ENCODE measurements at places on chromosomes 11 and 22.

DNA sequence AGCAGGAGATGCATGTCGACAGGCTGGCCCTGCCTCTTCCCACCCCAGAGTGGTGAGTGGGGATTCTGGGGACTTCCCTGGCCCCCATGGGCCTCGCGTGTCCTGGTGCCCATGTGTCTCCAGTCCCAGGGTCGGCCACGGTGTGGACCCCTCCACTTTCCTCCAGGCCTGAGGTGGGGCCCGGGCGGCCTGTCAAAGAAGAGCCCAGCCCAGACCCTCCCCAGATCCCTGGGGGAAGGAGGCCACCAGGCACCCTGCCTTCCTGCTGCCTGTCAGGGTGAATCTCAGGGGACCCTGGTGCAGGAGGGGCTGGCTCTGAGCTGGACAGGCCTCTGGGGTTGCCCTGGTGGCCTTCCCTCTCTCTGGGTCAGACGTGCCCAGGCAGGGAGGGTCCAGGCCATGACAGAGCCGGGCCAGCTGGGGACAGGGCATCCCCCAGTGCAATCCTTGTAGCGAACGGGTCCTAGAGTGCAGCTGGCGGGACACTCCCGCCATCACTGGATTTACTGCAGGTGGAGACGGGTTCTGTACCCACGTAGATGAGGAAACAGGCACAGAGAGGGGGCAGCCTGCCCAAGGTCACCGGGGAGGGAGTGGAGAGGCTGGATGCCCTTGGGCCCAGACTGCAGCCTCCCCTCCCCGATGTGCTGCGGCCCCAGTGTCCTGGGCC lies 13.5 kb upstream of the MUC6 start:
- H3K27ac ChIP-seq: no peak overlapping the region
- H3K27me3 ChIP-seq: no peaks in the 10 kb centered on the region
- no peak overlapping the region for H3K4me3 ChIP-seq
- no peaks in the 10 kb centered on the region for H3K4me1 ChIP-seq

DNA sequence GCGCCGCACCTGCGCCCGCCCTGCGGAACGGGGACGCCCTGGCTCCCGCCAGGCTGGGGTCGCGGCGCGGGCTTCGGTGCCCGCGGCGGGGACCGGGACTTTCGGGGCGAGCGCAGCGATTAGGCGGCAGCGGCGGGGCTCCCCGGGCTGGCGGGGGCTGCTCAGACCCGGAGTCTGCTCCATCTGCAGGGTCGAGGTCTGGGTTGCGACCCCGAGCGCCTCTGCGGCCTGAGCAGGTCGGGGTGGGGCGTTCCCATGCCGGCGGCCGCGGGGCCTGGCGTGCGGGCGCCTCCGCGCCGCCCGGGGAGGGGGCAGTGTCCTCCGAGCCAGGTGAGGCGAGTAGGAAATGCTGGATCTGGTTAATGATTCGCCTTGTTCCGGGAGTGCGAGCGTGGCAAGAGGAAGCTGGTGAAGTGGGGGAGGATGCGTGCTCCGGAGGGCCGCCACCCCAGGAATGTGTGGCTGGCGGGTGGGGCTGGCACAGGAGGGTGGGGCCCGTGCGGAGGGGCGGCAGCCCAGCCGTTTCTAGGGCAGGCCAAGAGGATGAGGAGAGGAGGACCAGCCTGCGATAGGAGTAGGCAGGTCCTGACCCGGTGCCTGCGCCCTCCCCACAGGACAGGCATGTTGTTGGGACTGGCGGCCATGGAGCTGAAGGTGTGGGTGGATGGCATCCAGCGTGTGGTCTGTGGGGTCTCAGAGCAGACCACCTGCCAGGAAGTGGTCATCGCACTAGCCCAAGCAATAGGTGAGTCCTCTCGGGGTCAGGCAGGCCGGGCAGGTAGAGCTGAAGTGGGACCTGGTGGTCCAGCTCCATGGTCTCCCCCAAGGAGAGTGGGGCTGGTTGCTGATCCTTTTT lies 606 bp downstream of the RASSF7 start:
- peak overlapping the region; percentile 61 for H3K4me3 ChIP-seq
- H3K27me3 ChIP-seq: peaks cover 7% of the 10 kb centered on the region
- DNase-seq: no peak
- H3K36me3 ChIP-seq: no peaks in the 10 kb centered on the region
- H3K27ac ChIP-seq: no peak overlapping the region

GRCh38 chr11:126060757-126061171 lies 1.9 kb downstream of the CDON start:
- H3K4me1 ChIP-seq: peaks cover 23% of the 10 kb centered on the region
- peak overlapping the region; percentile 99 for H3K4me3 ChIP-seq
- no peaks in the 10 kb centered on the region for H3K36me3 ChIP-seq
- DNase-seq: no peak
- peaks cover 5% of the 10 kb centered on the region for H3K27me3 ChIP-seq
- H3K27ac ChIP-seq: peak overlapping the region; percentile 52

DNA sequence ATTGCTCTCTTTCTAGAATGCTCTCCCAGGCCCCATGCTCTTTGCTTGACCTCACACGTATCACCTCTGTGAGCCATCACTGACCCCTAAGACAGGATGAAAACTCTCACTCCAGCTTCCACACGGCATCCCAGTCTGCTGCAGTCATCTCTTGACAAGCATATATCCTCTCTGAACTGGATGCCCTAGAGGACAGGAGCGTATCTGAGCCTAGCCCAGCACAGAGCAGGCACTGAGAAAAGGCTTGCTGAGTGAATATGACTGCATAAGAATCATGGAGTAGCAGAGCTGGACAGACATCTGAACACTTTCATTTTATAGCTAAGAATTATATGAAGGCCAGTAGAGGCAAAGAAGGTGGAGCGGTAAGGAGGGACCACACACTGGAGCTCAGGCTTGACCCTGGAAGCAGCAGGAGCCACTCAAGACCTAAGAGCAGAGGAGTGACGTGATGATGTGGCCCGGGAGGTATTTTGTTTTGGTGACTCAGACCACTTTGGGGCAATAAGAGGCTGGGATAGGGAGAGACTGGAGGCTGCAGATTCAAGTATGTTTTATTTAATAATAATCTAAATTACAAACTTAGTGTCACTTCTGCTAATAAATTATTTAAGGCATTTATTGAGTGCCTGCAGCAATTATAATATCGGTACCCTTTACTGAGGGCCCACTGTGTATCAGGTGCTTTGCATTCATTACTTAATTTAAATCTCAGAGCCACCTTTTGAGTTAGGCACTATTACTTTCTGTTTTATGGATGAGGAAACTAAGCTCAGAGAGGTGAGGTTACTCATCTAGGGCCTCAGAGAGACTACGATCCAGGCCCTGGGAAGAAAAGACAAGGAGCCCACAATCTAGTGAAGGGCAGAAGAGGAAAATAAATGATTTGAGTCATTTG lies 42.6 kb downstream of the MAP6 start:
- H3K4me3 ChIP-seq: peak overlapping the region; percentile 72
- H3K36me3 ChIP-seq: no peaks in the 10 kb centered on the region
- H3K27me3 ChIP-seq: peaks cover 9% of the 10 kb centered on the region
- peak overlapping the region; percentile 96 for H3K27ac ChIP-seq

DNA sequence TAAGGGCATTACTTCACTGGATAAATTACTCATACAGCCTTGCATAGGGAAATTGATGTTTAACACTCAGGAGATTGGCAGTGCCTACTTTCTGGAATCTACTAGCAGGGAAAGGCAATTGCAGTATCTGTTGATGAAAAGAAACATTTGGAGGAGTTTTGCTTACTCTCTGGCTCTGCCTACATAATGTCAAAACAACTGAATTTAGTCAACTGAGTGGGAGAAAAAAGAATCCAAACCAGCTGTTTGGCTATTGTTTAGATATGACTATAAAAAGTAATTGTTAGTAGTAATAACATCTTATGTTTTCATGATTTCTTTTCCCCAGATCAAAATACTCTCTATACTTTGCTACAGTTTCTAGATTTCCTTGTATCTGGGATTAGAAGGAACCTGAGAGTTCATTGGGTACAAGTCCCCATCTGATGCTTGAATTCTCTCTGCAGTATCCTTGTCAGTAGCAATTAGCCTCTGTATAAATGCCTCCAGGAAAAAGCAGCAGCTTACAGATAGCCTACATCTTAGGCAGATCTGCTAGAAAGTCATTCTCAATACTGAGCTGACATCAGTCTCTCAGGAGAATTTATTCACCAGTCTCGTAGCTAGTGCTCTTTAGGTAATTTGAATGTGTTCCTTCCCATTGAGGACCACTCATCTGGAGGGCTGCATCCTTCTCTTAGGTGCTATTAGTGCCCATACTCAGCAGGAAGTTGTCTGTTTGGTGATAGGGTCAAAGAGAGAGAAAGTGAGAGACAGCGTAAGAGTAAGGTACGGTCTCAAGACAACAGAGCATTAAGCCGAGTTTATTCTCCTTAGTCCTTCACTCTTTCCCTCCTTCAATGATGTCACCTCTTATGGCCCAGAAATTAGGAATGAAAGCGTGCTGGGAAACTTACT lies 185.9 kb upstream of the CCDC90B start:
- H3K27ac ChIP-seq: peak overlapping the region; percentile 15
- H3K27me3 ChIP-seq: no peaks in the 10 kb centered on the region
- no peak for DNase-seq
- peaks cover 9% of the 10 kb centered on the region for H3K4me1 ChIP-seq
- H3K36me3 ChIP-seq: no peaks in the 10 kb centered on the region

- peaks cover 3% of the 10 kb centered on the region for H3K27me3 ChIP-seq
- DNase-seq: no peak
- no peak overlapping the region for H3K27ac ChIP-seq
- peaks cover 5% of the 10 kb centered on the region for H3K4me1 ChIP-seq
- H3K36me3 ChIP-seq: no peaks in the 10 kb centered on the region
- no peak overlapping the region for H3K4me3 ChIP-seq
Observed at GRCh38 chr22:31124290-31124689, 1.5 kb downstream of the INPP5J start.

GRCh38 chr22:29225422-29226090 lies 19.9 kb downstream of the EMID1 start:
- peak; percentile 52 for DNase-seq
- peaks cover 4% of the 10 kb centered on the region for H3K27me3 ChIP-seq
- no peaks in the 10 kb centered on the region for H3K36me3 ChIP-seq
- H3K27ac ChIP-seq: no peak overlapping the region
- H3K4me3 ChIP-seq: no peak overlapping the region

GRCh38 chr11:60985991-60986915 lies 14.8 kb downstream of the CD6 start:
- H3K36me3 ChIP-seq: no peaks in the 10 kb centered on the region
- DNase-seq: no peak
- H3K27ac ChIP-seq: no peak overlapping the region
- H3K4me1 ChIP-seq: no peaks in the 10 kb centered on the region

- peak overlapping the region; percentile 78 for H3K27ac ChIP-seq
- DNase-seq: no peak
- H3K27me3 ChIP-seq: peaks cover 17% of the 10 kb centered on the region
- no peaks in the 10 kb centered on the region for H3K36me3 ChIP-seq
- peaks cover 42% of the 10 kb centered on the region for H3K4me1 ChIP-seq
Observed at GRCh38 chr11:971092-971690, 45.5 kb downstream of the AP2A2 start.

DNA sequence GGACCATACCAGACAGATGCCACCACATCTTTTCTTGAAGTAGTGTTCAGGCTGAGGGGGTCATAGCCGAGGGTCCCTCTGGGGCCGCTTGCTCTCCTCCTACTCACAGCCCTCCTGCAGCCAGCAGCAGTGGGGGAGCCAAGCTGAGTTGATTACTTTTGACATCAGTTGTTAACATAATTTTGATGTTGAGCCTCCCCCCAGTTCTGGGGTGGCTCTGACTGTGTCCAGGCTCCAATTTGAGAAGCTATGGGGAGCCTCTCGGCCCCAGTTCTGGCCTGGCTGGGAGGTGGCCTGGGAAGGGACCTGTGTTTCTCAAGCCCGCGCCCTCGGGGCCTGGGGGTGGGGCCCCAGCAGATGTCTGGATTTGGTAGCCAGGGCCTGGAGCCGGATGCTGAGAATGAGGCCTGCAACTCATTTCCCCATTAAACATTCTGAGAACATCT lies 47.9 kb downstream of the KCNQ1OT1 start:
- peaks cover 76% of the 10 kb centered on the region for H3K36me3 ChIP-seq
- H3K4me1 ChIP-seq: no peaks in the 10 kb centered on the region
- H3K27ac ChIP-seq: no peak overlapping the region
- peaks cover 20% of the 10 kb centered on the region for H3K27me3 ChIP-seq
- no peak overlapping the region for H3K4me3 ChIP-seq
- no peak for DNase-seq

GRCh38 chr22:30662040-30662439 lies 5.6 kb downstream of the DUSP18 start:
- no peak overlapping the region for H3K4me3 ChIP-seq
- H3K4me1 ChIP-seq: no peaks in the 10 kb centered on the region
- no peaks in the 10 kb centered on the region for H3K27me3 ChIP-seq
- DNase-seq: no peak
- H3K27ac ChIP-seq: no peak overlapping the region

DNA sequence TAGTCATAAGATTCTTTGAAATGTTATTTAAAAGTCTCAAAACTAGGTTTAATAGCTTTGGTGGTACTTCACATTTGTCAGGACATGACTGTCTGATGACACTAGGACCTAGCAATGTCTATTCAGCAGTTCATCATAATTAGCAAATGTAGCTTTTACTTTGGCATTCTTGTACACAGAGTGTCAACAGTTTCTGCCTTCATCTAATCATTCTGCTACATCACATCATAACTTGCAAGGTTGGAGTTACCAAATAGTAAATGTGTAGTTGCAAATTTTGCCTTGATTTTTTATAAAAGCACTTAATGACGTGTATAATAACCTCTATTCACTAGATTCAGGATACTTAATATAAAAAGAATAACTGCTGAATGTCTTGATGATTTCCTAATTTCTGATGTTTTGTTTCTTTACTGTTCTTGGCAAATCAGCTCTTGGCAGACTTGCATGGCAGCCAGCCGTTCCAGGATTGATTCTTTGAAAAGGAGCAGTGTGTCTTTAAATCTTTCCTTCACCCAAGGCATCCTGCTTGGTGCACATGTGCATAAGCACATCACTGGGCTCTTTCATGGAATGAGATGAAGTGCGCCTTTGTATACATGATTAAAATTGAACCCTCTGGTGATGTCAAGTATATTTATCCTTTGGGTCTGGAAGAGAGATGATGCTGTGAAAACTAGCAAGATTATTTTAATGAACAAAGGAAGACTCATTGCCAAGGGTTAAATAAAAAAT lies 12.2 kb downstream of the FBXO7 start:
- no peaks in the 10 kb centered on the region for H3K36me3 ChIP-seq
- no peak for DNase-seq
- no peak overlapping the region for H3K4me3 ChIP-seq
- peaks cover 4% of the 10 kb centered on the region for H3K4me1 ChIP-seq
- H3K27ac ChIP-seq: no peak overlapping the region
- no peaks in the 10 kb centered on the region for H3K27me3 ChIP-seq

GRCh38 chr11:27018902-27019529 lies 21.6 kb upstream of the BBOX1 start:
- DNase-seq: no peak
- H3K27me3 ChIP-seq: peaks cover 3% of the 10 kb centered on the region
- no peaks in the 10 kb centered on the region for H3K36me3 ChIP-seq
- H3K4me1 ChIP-seq: no peaks in the 10 kb centered on the region
- no peak overlapping the region for H3K27ac ChIP-seq
- no peak overlapping the region for H3K4me3 ChIP-seq

GRCh38 chr22:19002684-19003038 lies 66.6 kb upstream of the PRODH start:
- peaks cover 3% of the 10 kb centered on the region for H3K27me3 ChIP-seq
- H3K4me1 ChIP-seq: peaks cover 7% of the 10 kb centered on the region
- peak overlapping the region; percentile 82 for H3K27ac ChIP-seq
- no peaks in the 10 kb centered on the region for H3K36me3 ChIP-seq
- DNase-seq: no peak

Measured in glutamatergic neuron (in vitro differentiated cells).